ENCODE measurements at places on chromosomes 5 and 9.

DNA sequence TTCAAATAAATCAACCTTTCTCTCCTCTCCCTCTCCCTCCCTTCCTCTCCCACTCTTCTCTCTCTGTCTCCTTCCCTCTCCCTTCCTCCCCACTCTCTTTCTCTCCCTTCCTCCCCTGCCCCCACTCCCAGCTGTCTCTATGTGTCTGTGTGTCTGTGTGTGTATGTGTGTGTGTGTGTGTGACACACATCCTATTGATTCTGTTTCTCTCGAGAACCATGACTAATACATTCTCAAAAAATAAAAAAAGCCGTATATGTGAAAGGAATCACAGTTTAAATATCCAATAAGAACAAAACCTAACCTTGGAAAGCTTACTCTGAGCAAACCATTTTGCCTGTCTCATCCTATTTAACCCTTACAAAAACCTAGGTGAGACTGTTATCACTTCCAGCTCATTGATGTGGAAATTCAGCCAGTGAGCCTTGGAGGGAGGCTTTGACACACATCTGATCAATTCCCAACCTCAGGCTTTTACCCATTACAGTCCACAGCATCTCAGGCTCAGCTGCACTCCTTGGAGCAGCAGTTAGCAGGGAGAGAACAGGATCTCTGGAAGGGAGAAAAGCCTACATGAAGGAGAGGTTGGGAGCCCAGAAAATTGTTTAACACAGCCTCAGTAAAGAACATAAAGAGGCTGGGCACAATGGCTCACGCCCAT, 8.3 kb downstream of the HSD17B3 start:
- DNase-seq, result no peak

DNA sequence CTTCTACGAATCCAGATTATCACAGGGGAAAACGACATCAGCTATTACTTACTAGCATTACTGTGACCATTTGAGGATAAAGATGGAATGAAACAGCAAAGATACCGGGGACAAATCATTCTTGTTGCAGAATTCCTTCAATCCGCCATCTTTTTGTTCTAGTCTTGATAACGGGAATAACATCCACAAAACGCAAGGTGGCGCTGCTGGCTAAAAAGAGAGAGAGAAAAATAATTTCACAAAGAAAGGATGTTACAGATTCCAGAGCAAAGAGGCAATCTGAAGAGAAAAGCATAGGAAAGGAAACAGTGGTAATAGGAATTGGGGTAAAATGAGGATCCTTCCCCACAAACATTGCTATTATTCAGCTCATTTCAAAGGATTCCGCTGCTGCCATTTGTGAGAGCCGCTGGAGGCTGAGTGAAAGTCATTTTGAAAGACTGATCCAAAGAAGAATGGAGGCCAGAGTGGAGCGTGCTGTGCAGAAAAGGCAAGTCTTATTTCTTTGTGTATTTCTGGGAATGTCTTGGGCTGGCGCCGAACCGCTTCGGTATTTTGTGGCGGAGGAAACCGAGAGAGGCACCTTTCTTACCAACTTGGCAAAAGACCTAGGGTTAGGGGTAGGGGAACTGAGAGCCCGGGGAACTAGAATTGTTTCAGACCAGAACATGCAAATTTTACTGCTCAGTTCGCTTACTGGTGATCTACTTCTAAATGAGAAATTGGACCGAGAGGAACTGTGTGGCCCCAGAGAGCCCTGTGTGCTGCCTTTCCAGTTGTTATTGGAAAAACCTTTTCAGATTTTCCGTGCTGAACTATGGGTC, at the start of gene PCDHB7:
TSS of gene PCDHB7 (plus strand) at position 264 of the 824 bp plus-strand sequence. CDS start at position 456, 192 bp downstream.
- DNase-seq, result no peak

GRCh38 chr5:144864118-144864517, 693.4 kb downstream of the KCTD16 start:
- DNase-seq, result no peak

DNA sequence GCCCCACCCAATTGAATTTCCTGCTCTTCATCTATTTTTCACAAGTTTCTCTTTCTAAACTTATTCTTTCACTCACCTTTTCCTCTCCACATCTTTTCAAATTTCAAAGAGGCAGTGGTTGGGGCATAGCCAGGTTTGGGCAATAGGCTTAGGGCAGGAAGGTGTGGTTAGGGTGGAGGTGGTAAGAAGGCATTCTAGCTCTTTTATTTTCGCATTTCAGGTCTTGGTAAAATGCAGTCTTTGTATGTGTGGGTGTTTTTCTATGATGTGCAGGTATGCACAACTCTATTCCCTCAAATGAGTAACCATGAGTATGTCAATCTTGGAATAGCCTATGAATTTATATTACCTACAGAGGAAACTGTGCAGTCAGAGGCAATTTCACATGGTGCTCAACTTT, 129.8 kb upstream of the IFNE start:
- DNase-seq, result no peak

DNA sequence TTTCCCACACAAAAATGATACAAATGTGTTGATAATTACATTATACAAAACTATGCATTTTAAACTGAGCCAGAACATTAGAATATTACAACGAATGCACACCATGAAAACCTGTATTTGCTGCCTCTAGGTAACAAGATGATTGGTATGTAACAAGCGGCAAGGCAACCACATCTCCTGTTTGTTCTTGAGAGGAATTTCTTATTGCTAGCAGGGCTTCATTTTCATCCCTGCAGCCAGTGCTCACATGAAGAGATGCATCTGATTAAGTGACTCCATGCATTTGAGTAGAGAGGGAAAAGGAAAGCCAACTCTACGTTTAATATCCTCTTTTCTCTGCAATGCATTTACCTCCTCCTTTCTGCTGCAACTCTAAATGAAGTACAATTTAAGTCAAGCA, 36.6 kb downstream of the FRMD3 start:
- no peak for DNase-seq

GRCh38 chr9:76490249-76490990, 31.4 kb downstream of the GCNT1 start:
- DNase-seq, result no peak

All from posterior cingulate gyrus (tissue), 11 donors.